B cell (primary cell): ENCODE measurements at places on chromosomes 5 and 9.

- no peak for DNase-seq
These were observed 284.4 kb upstream of the RFX3 start for GRCh38 chr9:3810231-3810630.

- no peak for DNase-seq
These were observed 73.1 kb downstream of the HSPA4 start for GRCh38 chr5:133124891-133125290.

- DNase-seq: no peak
These were observed 57.7 kb downstream of the MTMR12 start for GRCh38 chr5:32254881-32255539.

GRCh38 chr9:75101004-75101588 lies 12.8 kb downstream of the OSTF1 start:
- DNase-seq: no peak

GRCh38 chr5:41246376-41246775 lies 33.0 kb upstream of the C6 start:
- DNase-seq: no peak

DNA sequence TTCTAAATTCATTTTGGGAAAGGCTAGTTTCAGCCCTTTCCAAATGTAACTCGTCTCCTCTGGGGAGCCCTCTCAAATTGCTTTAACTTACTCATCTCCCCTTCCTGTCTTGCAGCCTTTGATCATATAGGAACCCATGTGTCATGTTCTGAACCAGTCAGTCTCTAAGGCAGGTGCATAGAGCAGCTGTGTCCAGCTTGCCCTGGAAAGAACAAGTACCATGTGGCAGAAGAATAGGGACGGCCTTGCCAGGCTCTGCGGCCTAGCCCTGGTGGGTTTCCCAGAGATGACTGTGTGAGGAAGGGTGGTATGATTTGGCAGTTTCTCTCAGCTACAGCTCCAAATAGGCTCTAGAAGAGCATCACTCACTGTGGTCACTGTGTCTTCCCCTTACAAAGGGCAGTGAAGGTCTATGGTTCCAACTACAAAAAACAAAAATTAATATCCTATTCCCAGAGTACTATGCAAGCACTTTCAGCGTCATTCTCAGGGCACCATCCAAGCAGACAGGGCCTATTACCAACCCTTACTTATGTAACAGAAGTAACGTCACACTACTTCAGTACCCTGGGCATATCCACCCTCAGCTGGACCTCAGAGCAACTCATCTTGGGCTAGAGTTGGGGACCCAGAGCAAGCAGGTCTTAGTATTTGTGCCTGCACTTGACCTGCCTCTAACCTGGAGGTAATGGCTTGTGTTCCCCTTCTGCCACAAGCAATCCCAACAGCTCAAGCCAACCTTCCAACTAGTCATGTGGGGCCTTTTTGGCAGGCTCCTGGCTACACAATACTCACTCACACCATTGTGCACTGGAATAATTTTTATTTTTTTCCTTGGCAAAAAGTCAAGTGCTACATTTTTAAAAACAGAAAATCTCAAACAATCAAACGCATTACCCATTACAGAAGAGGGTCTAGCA lies 37.2 kb upstream of the UBAP2 start:
- DNase-seq: no peak

GRCh38 chr9:8888591-8888990 lies 1089.0 kb upstream of the DMAC1 start:
- DNase-seq: no peak

DNA sequence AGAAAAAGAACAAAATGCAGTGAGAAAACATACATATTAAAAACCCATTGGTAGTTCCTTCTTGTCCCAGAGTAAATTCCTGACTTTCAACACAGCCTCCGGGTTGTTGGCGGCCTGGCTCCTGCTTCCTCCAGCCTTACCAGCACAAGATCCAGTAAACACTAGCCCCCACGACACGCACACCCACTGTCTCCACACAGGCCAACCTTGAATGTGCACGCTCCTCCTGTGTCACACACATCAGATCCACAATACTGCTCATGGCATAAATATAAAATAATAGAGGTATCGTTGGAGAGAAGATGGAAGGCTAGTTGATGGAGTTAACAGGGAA lies 2.5 kb upstream of the SLC31A2 start:
- no peak for DNase-seq

GRCh38 chr5:33840927-33841547 lies 50.8 kb downstream of the ADAMTS12 start:
- no peak for DNase-seq

DNA sequence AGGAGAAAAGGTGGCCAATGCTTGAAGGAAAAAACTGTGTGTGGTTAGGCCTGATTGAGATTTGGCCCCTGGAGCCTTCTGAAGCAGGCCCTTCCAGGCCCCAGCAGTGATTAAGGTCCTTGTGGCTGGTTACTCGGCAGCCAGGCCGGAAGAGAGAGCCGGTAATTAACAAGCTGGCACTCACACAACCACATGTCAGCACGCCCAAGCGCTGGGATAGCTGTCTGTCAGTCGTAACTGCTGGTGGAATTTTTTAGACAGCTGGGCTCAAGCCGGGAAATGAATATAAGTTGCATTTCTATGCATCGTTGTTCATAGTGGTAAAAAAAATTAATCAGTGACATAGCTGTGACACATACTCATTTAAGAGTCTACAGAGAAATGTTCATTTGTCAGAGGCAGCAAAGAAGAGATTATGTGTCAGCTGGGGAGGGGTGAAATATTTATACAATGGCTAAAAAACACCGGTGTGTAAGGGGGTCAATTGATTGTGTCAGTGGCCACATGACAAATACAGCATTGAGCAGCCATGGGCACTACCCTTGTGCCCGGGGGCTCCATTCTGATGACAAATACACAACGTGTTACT lies 13.7 kb upstream of the ARAP3 start:
- no peak for DNase-seq

- DNase-seq: no peak
These were observed 89.2 kb downstream of the CAMSAP1 start for GRCh38 chr9:135817951-135818717.

DNA sequence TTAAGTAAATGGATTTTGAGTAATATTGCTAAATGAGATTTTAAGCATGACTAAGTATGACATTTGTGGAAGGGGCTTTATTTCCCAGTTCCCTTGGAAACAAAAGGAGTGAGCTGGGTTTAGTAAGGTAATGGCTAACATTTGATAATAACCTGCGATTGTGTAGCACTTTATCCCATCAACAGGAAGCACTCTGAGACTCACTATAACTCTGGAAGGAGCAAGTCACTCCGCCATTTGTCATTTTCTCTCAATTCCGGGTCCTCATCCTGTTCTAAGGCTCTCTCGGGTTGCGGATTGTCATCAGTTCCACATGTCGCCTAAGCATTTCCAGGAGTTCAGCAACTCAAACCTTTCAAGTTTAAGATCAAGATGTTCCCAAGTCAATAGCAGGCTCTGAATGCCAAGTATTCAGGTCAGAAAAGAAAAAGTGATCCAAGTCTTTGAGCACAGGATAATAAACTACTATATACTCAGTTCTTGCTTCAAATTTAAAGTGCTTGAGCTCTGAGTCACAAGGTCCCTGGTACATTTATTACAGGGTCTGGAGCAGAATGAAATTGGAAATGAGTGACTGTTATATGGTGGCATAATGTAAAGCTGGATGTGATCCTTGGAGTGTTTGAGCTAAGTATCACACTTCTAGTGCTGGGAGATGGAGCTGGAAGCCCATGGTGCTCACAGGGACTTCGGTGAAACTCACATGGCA lies 39.3 kb downstream of the CAPSL start:
- no peak for DNase-seq

- DNase-seq: no peak
These were observed 396.7 kb downstream of the KCTD16 start for GRCh38 chr5:144567421-144567780.

- DNase-seq: no peak
These were observed 433.9 kb downstream of the DNAH5 start for GRCh38 chr5:13510616-13511015.

DNA sequence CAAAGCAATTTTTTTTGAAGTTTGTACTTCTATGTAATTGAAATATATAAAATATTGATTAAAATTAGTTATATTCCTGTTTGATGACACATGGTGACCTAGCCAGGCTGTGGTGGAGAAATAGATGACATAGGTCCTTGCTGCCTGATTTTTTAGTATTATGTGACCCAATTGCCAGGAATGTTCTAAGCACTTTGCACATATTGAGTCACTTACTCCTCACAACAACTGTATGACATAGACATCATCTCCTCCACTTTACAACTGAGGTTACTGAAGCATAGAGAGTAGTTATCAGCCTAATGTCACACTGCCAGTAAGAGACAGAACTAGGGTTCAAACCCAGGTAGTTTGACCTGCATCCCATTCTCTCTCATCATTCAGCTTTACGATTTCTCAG lies 26.2 kb upstream of the SNX18 start:
- DNase-seq: no peak

GRCh38 chr9:129566563-129567266 lies 54.2 kb downstream of the C9orf50 start:
- no peak for DNase-seq

DNA sequence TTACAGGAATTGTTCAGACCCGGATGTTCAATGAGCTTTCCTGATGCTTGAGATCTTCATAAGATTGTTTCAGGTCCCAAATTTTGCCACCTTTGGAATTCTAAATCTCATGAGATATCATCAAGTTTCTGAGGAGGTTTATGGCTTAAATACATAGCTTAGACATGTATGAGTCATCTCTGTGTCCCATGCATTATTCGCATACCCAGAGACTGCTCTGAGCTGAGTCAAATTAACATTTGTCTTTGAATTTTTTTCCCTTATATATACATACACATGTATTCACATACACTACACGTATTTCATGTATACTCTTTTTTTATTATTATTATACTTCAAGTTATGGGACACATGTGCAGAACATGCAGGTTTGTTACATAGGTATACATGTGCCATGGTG lies 744.6 kb downstream of the BRINP1 start:
- no peak for DNase-seq
